ENCODE measurements at places on chromosomes 11 and 22.

GRCh38 chr11:131544591-131544990 lies 174.2 kb downstream of the NTM start:
- DNase-seq: no peak

GRCh38 chr11:19677381-19678080 lies 35.1 kb upstream of the NAV2 start:
- no peak for DNase-seq

DNA sequence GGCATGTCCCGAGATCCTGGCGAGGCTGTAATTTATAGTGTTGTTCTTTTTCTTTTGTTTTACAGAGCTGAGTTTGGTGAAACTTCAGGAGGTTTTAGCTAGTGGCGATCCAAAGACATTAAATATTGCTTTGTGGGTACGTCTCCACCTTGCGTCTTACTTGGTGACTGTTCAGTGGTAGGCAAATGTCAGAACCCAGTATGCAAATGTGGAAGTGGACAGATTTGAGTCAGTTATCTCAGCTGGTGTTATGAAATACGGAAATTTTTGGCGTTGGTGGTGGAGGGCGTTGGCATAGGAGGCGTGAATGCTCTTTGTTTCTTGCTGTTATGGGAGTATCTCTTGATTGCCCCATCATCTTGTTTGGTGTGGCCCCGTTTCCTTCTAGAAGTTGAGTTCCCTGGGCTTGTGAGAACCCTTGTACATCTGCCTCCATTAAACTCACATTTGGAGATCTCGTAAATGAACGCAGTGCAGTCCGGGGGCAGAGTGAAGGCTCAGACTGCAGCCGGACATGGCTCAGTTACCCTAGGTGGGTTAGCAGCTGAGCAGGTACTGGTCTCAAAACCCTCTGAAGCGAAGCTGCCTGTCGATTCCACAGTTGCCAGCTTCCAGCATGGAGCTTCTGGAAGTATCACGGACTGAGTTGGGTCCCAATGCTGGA lies 39.9 kb downstream of the PTPRJ start:
- DNase-seq: no peak

GRCh38 chr11:16737818-16738192 lies 642 bp upstream of the C11orf58 start:
- no peak for DNase-seq

DNA sequence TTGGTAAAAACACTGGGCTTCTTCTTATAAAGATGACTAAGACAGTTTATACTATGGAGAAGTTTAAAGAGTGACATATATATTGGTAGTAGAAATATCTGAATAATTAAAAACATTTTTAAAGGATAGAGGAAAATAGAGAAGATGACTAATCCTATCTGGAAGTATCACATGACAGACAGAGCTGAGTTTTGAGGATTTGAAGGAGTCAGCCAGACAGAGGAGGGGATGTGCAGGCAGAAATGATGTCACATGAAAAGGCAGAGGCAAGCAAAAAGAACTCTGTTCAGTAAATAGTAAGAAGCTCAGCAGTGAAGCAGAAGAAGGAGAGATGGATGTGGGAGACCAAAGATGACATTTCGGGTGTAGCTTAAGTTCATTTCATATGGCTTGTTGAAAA lies 1.6 kb downstream of the OR10A2 start:
- no peak for DNase-seq

- no peak for DNase-seq
Observed at GRCh38 chr11:133343951-133344350, 188.3 kb downstream of the OPCML start.

GRCh38 chr11:114762408-114762807 lies 84.1 kb downstream of the NXPE2 start:
- peak; percentile 21 for DNase-seq

- DNase-seq: no peak
Observed at GRCh38 chr11:107719073-107719472, 7.2 kb upstream of the SLN start.

GRCh38 chr22:27666272-27666997 lies 135.1 kb downstream of the MN1 start:
- no peak for DNase-seq

GRCh38 chr22:29224859-29225410 lies 19.2 kb downstream of the EMID1 start:
- no peak for DNase-seq

GRCh38 chr11:71432761-71433647 lies 15.2 kb downstream of the DHCR7 start:
- DNase-seq: no peak

DNA sequence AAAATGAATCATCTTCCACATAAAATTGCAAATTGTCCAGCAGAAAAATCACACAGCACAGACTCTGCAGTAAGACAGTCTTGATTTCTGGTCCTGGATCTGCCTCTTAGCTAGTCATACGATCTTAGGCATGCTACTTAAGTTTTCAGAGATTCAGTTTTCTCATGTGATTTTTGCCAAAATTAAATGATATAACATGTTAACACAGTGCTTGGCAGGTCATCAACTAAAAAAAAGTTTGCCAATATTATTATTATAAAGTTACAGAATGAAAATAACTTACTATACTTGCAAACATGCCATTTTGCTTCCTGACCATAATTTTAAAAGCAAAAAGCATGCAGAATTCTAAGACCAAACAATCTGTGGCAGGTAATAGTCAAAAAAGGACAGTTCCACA lies 15.1 kb downstream of the RAB30 start:
- DNase-seq: no peak

DNA sequence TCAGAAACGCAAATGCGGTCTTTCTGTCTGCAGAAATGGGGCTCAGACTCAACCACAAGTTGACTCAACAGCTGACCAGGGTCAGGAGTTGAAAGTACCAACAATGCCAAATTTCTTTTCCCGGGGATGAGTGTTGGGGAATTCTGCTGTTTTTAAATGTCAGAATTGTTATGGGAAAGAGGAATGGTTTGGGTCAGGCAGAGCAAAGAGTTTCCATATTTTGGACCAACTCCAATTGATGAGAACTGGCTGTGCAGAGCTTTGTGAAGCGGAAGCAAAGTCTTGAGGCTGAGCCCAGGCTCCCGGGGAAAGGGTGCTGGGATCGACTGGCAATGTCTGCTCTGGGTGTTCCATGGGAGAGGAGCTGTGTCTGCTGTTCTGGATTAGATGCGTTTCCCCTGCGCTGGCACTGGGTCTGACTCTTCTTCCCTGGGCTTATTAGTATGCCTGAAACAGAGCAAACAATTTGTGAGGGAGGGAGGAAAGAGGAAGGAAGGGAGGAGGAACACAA lies 36.2 kb downstream of the TXN2 start:
- DNase-seq: peak; percentile 90

- DNase-seq: no peak
Observed at GRCh38 chr11:100635194-100635593, 51.9 kb upstream of the ARHGAP42 start.

- DNase-seq: peak; percentile 72
Observed at GRCh38 chr11:42315267-42315666, 855.8 kb upstream of the LRRC4C start.

DNA sequence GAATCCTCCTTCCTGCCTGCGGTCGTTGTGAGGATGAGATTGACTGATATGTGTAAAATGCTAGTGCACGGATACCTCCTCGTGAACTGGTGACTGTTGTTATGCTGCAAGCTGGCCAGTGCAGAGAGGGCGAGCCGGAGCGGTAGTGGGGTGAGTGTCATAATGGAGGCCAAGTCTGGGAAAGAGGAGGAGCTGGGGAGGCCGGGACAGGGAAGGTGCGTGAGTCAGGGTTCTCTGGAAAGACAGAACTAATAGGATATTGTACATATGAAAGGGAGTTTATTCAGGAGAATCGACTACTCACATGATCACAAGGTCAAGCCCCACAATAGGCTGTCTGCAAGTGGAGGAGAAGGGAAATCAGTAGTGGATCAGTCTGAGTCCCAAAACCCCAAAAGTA lies 56.8 kb upstream of the FADD start:
- no peak for DNase-seq

- no peak for DNase-seq
Observed at GRCh38 chr11:75276186-75276585, 35.6 kb downstream of the TPBGL start.

GRCh38 chr11:75554258-75555022 lies 7.6 kb upstream of the SERPINH1 start:
- DNase-seq: peak; percentile 95

DNA sequence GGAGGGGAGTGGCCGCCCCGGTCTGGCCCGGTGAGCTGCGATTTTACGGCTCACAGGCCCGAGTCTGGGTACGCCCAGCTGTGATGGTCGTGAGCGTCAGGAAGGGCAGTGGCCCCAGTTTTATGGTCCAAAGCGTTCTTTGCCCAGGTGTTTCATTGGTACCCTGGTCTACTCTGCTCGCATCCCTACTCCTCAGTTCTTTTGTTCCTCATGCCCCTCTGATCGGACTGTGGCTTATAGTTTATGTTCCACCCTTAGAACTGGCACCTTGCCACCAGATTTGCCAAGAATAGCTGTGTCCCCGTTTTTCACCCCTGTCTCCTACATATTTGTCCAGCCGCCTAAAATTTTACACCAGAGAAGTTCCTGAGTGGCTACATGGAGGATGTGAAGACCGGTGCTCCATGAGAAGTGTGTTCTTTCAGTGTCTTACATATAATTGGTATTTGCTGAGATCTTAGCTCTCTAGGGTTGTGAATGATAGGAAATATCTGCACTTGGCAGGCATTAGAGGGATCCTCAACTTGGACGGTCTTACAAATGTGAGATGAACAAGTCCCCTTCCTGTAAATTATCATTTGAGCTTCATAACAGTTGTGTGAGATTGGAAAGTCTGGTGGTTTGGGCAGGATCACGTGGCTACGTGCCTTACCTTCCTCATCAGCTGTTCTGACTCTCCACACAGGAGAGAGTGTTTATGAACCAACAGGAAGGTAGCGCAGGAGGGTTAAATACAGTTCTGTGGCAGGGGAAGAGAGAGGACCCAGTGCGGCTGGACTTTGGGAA lies 1.1 kb downstream of the PANX1 start:
- no peak for DNase-seq

DNA sequence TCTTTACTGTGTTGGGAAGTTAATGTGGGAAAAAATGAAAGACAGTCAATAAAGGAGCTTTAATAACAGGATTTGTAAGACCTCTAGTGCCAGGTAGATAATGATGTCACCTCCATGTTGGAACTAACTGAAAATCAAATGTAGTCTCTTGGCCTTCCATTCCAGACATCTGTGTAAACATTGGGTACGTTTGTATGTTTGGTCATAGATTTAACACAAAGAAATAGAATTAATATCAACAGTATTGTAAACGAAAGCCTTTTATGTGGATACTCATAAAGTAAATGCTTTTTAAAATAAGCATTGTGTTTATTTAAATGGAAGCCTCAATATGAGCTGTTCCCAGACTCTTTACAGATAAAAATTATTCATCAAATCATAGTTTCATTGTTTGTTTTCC lies 605.7 kb downstream of the METTL15 start:
- DNase-seq: no peak

GRCh38 chr11:1192741-1193325 lies 30.0 kb upstream of the MUC5B start:
- no peak for DNase-seq

GRCh38 chr11:18307461-18308139 lies 14.3 kb downstream of the HPS5 start:
- no peak for DNase-seq

- DNase-seq: no peak
Observed at GRCh38 chr22:29810216-29810615, 27.9 kb downstream of the ASCC2 start.

GRCh38 chr22:42716221-42716620 lies 4.4 kb downstream of the A4GALT start:
- DNase-seq: no peak

- DNase-seq: peak; percentile 82
Observed at GRCh38 chr22:43002202-43002586, 12.8 kb downstream of the PACSIN2 start.
